ENCODE measurements at places on chromosomes 7 and 10.

GRCh38 chr7:106462914-106463482 lies 178.2 kb upstream of the NAMPT start:
- no peak for DNase-seq

DNA sequence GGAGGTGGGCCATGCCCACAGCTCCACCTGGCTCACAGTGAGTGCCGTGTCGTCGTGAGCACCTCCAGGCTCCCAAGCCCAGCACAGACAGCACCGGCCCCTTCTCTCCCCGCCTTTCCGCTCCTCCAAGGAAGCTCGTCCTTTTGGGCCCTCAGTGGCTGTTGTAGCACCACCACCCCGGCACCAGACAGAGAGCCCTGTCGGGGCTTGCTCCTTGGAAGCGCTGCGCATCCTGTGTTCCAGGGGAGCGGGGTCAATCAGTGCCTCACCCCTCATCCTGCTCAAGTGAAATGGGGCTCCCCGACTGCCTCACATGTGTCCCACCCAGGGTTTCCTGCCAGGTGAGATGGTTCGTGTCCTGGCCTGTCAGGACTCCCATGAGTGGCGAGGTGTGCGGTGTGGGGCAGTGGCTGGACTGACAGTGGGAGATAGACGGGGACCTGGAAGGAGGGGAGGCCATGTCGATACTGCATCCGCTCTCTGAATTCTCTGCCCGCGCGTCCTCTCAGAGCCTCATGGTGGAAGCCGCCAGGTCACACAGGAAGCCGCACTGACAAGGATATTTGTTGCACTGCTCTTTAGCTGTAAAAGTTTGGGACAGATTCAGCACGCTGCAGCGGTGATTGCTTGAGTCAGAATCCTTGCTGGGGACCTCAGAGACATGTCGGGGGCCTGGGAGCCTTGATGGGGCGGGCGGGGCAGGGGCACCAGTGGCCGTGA lies 107.1 kb downstream of the INPP5A start:
- no peak for DNase-seq

GRCh38 chr10:99682032-99682431 lies 22.7 kb downstream of the ENTPD7 start:
- DNase-seq, result no peak

- no peak for DNase-seq
Measured at GRCh38 chr7:155210356-155210755, 87.3 kb upstream of the INSIG1 start.

DNA sequence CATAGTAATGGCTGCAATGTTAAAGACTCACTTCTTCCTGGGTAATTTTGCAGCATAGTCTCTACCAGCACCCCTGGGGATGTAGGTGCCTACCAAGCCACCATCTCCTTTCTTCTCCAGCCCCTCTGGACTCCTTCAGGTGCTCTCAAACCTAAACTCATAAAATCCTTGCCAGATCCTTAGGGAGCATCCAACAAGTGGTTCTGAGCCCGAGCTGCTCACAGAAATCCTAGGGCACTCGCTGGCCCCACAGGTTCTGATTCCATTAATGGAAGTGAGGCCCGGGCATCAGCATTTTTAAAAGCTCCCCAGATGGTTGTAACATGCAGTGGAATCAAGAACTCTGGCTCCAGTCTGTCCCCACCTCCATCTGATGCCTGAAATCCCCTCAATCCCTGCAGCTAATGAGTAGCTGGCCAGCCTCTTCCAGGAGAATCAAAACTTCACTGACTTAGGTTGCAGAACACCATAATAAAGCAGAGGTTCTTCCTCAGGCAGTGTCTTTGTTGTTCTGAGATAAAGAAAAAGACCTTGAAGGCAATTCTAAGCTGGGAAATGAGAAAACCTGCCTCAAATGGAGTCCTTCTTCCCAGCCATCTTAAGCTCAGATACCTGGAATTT lies 336.8 kb downstream of the KCNMA1 start:
- no peak for DNase-seq

- DNase-seq, result no peak
Measured at GRCh38 chr7:110827287-110827855, 263.6 kb upstream of the LRRN3 start.

DNA sequence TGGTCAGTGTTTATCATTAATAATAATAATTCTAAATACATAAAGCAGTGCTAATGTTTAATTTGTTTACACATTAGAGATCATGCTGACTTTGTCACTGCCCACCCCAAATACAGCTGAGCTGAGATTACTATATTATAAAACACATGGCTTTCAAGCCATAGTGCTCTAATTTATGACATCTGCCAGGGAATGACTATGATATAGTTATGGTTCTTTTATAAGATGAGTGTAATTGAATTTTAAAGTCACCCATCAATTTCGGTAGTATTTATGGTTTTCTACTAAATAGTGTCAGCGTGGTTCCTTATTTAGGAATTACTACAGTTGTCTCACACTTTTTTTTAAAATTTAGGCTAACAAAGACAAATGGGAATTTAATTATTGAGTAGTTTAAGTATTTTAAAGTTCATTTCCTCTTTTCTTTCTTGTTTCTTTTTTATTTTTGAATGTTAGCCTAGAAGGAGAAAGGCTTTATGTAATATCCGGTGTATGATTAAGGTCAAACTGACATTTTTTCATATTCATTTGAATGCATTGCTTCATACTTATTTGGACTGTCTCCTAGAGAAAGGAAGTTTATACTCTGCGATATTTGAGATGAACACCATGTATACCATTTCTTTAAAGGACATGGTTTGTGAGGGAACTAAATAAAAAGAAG lies 3.9 kb downstream of the CDK14 start:
- DNase-seq, result no peak

- DNase-seq, result no peak
Measured at GRCh38 chr7:151905353-151905752, 28.4 kb upstream of the PRKAG2 start.

DNA sequence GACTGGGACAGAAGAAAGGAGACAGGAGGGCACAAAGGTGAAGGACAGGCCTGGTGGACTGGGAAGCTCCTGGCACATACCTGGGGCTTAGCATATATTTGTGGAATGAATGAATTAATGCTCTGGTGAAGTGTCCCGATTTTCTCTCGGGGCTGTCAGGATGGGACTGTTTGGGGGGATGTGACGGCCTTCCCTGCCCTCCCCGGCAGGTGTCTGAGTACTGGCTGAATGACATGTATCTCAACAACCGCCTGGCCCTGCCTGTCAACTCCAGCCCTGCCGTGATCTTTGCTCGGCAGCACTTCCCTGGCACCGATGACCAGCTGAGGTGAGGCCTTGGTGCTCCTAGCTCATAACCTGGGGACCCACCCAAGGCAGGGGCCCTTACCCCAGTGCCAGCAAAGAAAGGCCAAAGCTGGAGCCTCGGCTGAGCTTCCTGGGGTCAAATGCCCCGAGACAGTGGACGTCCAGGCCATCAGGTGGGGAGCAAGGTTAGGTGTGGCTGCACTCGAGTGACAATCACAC lies 6.5 kb downstream of the CHAT start:
- DNase-seq, result no peak

DNA sequence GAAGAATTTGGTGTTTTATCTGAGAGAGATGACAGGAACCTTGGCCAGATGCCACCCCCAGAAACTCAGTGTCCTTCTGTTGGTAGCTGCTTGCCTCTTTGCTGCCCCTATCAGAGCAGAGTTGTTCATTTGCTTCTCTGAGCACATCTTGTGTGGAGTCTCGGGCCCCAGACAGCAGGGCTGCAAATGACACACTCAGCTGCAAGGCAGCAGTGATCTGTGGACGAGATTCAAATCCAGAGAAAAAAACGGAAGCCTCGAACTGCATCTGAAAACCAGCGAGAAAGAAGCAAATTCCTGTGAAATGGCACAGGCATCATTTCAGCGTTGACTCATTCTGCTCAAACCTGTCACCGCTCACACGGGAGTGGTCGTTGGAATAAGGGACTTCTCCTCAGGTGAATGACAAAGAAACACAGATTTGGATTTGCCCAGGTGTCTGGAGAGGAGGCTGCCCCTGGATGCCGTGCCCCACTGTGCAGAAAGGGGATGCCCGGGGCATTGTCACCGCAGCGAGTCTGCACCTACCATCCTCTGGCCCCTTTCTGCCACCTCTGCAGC lies 144.7 kb downstream of the PFKFB3 start:
- peak; percentile 23 for DNase-seq

DNA sequence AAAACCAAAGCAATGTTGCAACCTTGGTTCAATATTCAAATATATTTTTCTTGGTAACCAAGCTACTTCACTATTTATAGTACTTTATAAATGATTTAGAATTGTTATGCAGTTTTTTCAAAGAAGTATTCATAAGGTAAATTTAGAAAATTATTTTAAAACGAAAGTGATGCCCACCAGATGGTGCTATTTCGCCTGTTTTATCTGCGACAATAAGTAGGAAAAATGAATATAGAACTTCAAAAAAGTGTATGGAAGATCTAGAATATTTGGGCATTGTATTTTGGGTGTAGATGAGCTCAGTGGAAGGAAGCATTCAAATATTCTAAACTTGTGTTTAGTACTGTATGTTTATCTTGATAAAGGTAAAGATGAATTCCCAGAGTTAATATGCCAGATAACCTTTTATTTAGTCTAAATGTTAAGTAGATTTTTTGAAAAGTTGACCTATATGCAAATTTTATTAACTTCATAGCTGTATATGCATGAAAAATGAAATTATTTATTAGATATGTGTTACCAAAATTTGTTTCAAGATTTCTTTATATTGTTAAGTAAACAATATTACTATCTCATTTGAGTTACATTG lies 93.2 kb downstream of the ADK start:
- DNase-seq, result no peak

GRCh38 chr7:122136078-122136477 lies 8.0 kb downstream of the AASS start:
- DNase-seq, result no peak

DNA sequence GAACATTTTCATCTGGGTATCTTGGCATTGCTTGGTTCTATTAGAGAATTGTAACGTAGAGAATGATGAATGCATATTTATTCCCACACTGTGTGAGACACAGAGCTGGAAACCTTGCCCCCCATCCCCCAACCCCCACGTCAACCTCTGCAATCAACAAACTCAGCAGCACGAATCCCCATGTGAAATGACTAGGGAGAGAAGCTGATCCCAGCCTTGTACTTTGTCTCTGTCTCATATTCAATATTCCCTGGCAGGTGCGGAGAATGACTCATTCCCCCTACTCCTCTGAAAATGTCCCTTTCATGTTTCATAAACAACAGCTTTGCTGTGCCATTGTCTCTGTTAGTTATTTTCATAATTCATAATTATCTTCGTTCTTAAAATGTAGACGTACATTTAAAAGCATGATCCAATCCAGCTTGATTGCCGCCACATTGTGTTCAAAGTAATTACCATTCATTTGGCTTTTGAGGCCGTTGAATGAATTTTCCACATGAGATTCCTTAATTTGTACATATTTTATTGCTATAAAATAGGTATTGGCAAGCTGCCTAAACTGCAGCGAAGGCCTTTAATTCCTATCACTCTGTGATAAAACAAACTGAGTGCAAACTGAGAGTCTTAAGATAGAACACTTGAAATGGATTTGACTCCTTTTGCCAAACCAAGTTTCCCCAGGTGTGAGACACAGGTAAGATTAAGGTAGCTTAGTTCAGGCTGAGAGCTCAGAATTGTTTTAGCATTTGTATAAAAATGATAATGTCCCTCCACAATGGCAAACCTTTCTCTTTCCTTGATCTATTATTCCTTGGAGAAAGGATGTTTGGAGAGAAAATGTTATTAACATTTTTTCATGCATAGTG lies 920.2 kb downstream of the TYW1 start:
- DNase-seq, result no peak

- DNase-seq, result no peak
Measured at GRCh38 chr10:131205556-131205955, 106.0 kb downstream of the TCERG1L start.

GRCh38 chr7:43196379-43196778 lies 83.9 kb downstream of the HECW1 start:
- no peak for DNase-seq

- DNase-seq, result no peak
Measured at GRCh38 chr10:18350340-18350739, 210.1 kb downstream of the CACNB2 start.

- DNase-seq, result no peak
Measured at GRCh38 chr7:16318989-16319915, 102.1 kb downstream of the CRPPA start.

GRCh38 chr10:82358486-82359099 lies 483.6 kb downstream of the NRG3 start:
- DNase-seq, result no peak

DNA sequence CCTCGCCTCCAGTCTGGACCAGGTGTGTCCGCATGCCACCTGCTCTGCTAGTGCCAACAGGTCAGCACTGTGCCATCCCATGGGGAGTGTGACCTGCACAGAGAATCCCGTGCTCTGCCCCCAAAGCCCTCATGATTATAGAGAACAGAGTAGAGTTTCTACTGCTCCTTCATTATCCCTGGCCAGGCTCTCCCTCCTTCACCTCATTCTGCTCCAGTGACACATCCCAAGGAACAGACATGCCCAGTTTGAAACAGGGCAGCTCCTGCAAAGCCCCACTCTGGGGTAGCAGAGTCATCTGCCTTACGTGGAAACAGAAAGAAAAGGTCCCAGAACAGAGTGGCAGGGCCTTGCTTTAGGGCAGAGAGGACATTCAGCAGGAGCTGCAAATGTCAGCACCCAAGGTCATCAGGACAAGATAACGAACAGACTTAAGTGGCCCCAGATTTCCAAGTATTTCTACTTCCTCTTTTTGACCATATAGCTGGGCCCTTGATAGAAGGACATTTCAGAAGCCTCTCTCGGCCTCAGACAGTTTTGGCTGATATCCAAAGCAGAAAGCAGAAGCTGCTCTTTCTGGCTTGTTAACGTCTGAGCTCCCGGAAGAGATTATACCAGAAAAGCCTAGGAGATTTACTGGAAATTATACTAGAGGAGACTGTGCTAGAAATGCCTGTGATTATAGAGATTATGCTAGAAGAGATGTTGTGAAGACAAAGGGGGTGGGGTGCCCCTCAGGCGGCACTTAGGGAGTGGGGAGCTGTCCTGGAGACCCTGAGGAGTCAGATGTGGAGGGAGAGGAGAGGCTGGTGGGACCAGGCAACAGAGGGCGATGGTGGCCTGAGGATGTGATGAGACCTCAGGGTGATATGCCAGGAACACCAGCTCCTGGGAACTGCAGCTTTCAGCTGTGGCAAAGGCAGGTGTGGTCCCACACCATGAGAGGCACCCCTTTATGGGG lies 12.6 kb downstream of the TMEM176B start:
- DNase-seq, result no peak

DNA sequence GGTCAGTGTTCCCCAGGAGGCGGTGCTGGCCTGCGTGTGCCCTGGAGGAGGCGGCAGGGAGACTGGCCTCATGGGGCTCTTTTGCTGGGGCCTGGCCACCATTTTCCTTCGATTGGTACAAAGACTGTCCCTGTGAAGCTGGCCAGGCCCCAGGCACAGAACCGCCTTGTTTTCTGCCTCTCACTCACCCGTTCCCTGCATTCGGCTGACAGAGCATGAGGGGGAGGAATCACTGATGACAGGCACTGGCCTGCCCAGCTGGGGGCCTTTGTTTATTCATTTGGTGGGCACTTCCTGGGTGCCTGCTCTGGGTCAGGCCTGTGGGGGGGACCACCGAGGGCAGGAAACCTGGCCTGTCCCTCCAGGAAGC lies 139.2 kb downstream of the FAM53B start:
- DNase-seq, result no peak

GRCh38 chr7:28432105-28432504 lies 19.8 kb downstream of the CREB5 start:
- DNase-seq, result no peak

- no peak for DNase-seq
Measured at GRCh38 chr7:98733036-98733435, 116.0 kb downstream of the NPTX2 start.

- no peak for DNase-seq
Measured at GRCh38 chr7:44367475-44368043, 42.2 kb upstream of the CAMK2B start.

GRCh38 chr7:85021101-85021704 lies 165.7 kb downstream of the SEMA3D start:
- no peak for DNase-seq

Data from activated naive CD4-positive, alpha-beta T cell (primary cell).